ENCODE measurements at places on chromosomes 16 and 17.

GRCh38 chr17:61875285-61875684, 12.0 kb upstream of the BRIP1 start:
- no peak for DNase-seq

GRCh38 chr16:29812754-29813643, 1.0 kb downstream of the PRRT2 start:
- no peak for DNase-seq

DNA sequence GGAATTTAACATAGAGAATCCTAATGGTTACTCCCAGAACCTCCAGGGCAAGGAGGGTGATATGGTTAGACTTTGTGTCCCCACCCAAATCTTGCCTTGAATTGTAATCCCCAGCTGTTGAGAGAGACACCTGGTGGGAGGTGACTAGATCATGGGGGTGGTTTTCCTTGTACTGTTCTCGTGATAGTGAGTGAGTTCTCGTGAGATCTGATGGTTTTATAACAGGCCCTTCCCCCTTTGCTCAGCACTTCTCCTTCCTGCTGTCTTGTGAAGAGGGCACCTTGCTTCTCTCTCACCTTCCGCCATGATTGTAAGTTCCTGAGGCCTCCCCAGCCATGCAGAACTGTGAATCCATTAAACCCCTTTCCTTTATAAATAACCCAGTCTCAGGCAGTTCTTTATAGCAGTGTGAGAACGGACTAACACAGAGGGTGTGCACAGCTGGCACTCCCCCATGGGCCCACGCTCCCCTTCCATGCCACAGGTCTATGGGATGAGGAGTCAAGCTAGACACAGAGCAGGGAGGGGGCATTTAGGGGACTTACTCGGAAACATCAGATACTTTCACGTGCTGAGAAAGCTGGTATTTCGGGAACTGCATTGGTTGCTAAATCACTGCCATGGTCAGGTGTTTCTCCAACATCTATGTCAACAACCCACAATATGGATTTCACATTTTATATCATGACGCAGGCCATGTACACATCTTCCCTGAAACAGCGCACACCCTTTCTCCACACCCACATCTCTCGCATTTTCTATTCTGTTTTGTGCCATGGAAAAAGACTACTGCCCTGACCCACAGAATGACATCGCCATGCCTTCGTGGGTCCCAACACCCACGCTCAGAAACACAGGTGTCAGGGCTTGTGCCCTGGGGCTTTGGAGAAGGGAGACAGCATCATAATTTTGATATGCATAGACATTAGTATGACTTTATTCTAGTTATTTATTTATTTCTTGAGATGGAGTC, 199.1 kb upstream of the GSE1 start:
- no peak for DNase-seq

- DNase-seq, result peak; percentile 85
These were observed at the start of the genes KCTD19 and LRRC36 for GRCh38 chr16:67326472-67327309. Gene KCTD19 (minus strand): TSS chr16:67326741. CDS start chr16:67326707, 34 bp downstream. Gene LRRC36 (plus strand): TSS chr16:67326815. CDS start chr16:67326863, 48 bp downstream.

DNA sequence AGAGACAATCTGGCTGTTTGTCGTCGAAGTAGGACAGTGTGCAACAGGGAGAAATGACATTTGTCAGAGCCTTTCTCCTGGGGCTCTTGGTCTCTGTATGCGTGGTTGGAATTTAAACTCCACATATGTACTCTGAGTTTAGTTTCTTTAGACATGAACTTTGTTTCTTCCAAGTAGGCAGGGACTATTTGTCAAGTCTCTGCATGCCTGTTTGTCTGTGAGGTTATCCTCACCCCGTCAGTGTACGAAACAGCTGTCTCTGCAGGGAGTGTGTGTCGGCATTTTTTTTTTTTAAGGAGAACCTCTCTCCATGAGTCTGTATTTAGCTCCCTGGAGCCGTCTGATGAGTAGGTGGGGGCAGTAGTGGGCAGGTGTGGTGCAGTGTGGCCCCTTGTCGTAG, 29.7 kb downstream of the NDEL1 start:
- no peak for DNase-seq

DNA sequence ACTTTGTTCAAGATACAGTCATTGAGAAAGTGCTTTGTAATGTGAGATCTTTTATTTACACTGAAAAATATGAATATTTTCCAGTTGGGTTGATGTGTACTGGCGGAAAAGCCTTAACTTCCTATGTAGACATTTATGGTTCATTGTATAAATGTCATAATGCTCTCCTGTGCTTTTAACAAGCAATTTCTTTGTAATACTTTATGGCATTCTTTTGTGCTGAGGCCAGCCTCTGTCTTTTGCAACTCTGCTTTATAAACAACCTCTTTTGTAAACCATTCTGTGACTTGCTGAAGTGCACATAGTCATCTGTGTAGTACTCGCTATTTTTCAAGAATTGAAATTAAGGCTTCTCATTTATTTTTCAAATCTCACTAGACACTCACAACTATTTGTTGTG, 291.2 kb downstream of the CDH11 start:
- no peak for DNase-seq

DNA sequence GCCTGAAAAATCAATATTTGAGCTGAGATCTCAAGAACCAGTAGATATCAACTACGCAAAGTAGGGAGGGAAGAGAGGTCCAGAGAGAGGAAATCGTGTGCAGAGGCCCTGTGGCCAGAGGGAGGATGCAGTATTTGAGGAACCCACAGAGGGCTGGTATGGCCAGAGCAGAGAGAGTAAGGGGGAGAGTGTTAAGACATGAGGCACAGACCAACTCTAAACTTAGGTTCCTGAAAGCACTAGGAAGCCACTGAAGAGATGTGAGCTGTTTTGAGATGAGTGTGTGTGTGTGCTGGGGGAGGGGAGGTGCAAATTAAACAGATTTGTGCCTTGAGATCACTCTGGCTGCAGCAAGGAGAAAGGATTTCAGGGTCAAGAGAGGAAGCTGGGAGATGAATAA, 10.9 kb downstream of the SLC13A2 start:
- no peak for DNase-seq

GRCh38 chr16:53711390-53711789, 7.4 kb downstream of the FTO start:
- DNase-seq, result no peak

DNA sequence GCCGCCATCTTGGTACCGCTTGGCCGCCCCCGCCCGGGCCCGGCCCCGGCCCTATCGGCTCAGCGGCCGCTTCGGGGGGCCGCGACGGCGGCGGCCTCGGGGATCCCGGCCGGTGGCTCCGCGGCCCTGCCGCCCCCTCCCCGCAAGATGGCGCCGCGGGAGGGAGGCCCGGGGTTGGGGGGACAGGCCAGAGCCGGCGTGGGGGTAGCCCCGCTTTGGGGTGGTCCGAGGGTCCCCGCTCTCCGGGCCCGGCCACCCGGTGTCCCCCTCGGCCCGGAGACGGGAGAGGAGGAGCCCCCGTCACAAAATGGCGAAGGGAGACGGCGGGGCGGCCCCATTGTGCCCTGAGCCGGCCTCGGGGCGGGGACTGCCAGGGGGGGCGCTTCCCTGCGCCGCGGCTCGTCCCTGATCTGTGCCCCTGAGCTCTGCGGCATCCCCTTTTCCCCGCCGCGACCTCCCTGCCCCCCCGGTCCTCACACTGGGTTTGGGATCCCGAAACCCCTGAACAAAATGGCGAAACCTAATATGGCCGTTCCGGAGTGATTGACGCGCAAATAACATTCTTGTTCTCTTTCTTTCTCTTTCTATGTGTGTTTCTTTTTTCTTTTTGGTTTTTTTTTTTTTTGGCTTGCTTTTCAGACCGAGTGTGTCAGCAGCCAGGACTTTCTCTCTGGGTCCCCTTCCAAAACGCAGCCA, 986 bp downstream of the HAPSTR1 start:
- DNase-seq, result peak; percentile 64

DNA sequence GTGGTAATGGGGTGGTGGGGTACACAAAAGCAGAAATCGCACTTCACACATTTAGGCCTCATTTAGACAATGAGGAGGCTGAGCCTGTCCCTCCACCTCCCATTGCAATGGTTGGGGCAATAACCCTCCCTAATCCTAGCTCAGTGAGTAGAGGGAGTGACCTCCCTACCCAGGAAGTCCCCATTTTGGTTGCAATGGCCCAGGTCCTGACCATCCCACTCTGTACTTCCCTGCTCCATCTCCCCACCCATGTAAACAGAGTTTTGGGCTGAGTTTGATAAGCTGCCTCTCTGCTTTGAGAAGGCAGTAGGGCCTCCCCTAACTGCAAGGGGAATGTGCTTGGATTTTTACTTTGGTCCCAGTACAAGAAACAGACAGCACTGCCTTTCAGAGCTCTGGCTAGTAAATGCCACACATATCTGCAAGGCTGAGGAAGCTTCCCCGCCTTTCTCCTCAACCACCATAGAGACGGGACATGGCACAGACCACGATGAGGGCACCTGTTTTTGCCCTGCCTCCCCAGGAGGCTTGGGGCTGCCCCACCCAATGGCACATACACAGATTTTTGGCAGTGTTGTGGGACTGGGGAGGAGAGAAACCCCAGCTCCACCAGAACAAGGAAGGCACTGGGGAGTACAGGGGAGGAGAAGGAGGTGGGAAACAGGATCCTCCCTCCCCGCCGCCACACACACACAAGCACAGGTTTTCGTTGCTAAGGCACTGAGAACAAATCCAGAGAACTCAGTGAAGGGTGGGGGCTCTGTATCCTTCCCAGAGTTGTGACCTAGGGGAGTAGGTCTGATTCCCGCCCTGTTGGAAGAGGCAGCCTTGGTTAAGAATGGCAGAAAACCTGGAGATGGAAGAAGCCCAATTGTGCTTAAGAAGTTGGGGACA, 7.3 kb downstream of the VAT1 start:
- no peak for DNase-seq

DNA sequence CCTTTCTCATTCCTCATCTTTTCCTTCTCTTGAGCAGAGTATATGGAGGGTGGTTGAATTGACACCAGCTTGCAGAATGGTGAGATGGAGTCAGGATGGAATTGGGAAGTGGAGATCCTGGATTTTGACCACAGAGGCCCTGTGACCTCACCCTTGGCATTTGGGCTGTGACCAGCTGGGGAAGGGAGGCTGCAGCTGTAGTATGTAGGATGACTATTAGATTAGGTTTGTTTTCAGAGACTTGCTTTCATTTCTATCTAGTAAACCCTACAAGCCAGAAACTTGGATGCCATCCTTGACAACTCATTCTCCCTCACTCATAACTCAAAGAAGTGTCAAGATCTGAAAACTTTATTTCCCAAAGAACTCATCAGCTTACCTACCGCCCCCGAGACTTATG, 5.9 kb downstream of the GNGT2 start:
- no peak for DNase-seq

- no peak for DNase-seq
These were observed 8.9 kb upstream of the TIMP2 start for GRCh38 chr17:78933959-78934568.

GRCh38 chr17:33267271-33267790, 25.8 kb downstream of the ASIC2 start:
- no peak for DNase-seq

GRCh38 chr17:79169861-79170260, 95.2 kb downstream of the ENGASE start:
- no peak for DNase-seq

- no peak for DNase-seq
These were observed 43.6 kb downstream of the TEX14 start for GRCh38 chr17:58648236-58648635.

DNA sequence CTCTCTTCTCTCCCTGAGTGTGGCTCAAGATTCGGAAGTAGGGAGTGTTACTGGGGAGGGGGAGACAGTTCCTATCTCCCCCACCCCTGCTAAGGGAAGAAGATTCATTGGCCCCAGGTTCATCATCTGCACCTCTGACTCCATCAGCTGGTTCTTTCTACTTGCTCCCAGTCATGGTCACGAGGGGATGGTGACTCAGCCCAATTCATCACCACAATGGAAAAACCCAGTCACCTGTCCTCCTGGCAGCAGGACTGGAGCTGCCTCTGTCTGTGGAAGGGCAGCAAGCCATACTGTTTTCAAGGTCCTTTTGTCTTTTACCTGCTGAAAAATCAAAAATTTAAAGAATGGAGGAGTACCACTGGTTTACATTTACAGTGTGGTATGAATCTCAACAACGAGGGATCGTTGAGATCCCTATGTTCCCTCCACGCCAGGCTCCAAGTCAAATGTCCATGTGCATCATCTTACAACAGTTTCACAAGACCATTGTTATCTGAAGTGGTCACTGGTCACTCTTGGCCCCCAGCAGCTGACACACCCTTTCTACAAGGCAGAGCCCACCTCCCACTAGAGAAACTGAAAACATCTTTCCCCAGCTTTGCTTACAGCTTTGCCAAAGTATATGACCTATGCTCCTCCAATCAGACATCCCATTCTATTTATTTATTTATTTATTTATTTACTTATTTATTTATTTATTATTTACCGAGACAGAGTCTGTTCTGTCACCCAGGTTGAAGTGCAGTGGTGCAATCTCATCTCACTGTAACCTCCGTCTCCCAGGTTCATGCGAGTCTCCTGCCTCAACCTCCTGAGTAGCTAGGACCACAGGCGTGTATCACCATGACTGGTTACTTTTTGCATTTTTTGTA, 40.4 kb upstream of the NDRG4 start:
- DNase-seq, result peak; percentile 63

- DNase-seq, result no peak
These were observed 55.2 kb downstream of the SPAG9 start for GRCh38 chr17:51065466-51065865.

DNA sequence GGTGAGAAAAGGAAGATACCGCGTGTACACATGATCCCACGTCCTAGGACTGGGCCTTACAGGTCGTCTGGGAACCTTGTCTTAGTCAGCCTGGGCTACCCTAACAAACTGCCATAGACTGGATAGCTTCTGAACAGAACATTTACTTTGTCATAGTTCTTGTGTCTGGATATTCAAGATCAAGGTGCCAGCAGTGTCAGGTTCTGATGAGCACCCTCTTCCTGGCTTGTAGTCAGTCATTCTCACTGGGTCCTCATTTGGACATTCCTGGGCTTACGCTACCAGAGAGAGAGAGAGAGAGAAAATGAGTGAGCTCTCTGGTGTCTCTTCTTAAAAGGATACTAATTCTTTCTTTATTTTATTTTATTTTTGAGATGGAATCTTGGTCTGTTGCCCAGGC, 685.8 kb upstream of the RBFOX1 start:
- no peak for DNase-seq

GRCh38 chr16:68290450-68290849, 20.3 kb downstream of the SLC7A6OS start:
- DNase-seq, result no peak

- DNase-seq, result peak; percentile 69
These were observed at the start of gene SNX20 for GRCh38 chr16:50681021-50681885. Gene SNX20 (minus strand): TSS chr16:50681312. CDS start chr16:50677526, 3,786 bp downstream.

GRCh38 chr17:30848021-30848420, 16.3 kb downstream of the ATAD5 start:
- no peak for DNase-seq

DNA sequence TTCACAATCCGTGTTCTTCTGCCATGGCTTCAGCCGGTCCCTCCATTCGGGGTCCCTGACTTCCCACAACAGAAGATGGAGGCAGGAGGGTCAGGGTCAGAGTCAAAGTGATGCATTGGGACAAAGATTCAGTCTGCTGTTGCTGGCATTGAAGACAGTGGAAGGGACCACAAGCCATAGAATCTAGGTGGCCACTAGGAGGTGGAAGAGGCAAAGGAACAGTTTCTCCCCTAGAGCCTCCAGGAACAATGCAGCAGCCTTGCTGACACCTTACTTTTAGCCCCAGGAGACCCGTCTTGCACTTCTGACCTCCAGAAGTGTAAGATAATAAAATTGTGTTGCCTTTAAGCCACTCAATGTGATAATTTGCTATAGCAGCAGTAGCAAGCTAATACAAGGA, 55.9 kb downstream of the MFSD11 start:
- DNase-seq, result peak; percentile 5

- DNase-seq, result no peak
These were observed 19.3 kb upstream of the NSMCE1 start for GRCh38 chr16:27287887-27288286.

Data from stimulated activated naive CD8-positive, alpha-beta T cell treated with anti-CD3 and anti-CD28 coated beads, Interleukin-15, amount 100 ng/mL, for 72 hours (primary cell).